ENCODE measurements at places on chromosomes 16 and 17.

GRCh38 chr17:263271-263670, 81.8 kb upstream of the DOC2B start:
- DNase-seq: no peak

GRCh38 chr17:61863801-61864126, 436 bp upstream of the BRIP1 start:
- DNase-seq: no peak

- no peak for DNase-seq
These were observed 647.7 kb upstream of the SOX9 start for GRCh38 chr17:71472809-71473789.

GRCh38 chr17:56658648-56659047, 65.1 kb downstream of the NOG start:
- DNase-seq: no peak

DNA sequence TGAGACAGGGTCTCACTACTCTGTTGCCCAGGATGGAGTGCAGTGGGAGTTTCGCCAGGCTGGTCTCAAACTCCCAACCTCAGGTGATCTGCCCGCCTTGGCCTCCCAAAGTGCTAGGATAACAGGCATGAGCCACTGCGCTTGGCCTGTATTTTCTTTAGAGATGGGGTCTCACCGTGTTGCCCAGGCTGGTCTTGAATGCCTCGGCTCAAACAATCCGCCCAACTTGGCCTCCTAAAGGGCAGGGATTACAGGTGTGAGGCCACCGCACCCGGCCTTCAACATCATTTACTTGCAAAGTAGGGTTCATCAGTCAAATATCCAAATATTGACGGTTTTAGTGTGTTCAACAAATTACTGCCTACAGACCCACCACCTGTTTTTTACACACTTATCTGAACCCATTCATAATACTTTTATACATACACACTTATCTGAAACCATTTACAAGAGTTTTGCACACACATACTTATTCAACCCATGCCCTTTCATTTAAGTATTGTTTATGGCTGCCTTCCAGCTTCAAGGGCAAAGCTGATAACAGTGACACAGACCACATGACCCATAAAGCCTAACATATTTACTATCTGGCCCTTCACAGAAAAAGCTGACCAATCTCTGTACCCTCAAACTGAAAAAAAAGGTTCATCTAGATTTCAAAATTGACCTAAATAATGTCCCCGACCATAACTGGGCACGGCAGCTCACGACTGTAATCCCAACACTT, 11.9 kb downstream of the TMEM170A start:
- no peak for DNase-seq

GRCh38 chr16:30760001-30760559, 1.8 kb downstream of the CFAP119 start:
- DNase-seq: no peak

- no peak for DNase-seq
These were observed 95.1 kb downstream of the LYRM1 start for GRCh38 chr16:20995711-20996110.

DNA sequence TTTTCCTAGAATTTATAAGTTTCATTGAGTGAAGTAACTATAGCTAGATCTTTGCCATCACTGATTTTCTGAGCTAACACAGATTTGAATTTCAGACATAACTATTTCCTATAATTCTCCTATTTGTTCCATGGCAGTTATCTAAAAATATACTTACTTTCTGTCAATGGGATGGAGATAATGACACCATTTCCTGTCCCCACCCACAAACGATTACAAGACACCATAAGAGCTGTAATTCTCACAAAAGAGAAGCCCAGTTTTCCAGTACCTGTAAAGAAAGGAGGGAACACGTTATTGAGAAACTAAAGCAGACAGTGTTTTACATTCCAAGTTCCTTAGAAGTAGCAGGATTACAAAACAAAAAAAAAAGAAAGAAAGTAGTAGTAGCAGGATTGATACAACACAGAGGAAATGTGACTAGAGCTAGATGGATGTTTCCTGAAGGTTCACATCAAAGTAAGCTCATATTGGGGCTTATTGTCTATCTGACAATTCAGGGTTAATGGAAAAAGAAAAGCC, 110.9 kb upstream of the TOB1 start:
- DNase-seq: no peak

GRCh38 chr17:3026856-3027751, 36.3 kb downstream of the OR1D5 start:
- no peak for DNase-seq

DNA sequence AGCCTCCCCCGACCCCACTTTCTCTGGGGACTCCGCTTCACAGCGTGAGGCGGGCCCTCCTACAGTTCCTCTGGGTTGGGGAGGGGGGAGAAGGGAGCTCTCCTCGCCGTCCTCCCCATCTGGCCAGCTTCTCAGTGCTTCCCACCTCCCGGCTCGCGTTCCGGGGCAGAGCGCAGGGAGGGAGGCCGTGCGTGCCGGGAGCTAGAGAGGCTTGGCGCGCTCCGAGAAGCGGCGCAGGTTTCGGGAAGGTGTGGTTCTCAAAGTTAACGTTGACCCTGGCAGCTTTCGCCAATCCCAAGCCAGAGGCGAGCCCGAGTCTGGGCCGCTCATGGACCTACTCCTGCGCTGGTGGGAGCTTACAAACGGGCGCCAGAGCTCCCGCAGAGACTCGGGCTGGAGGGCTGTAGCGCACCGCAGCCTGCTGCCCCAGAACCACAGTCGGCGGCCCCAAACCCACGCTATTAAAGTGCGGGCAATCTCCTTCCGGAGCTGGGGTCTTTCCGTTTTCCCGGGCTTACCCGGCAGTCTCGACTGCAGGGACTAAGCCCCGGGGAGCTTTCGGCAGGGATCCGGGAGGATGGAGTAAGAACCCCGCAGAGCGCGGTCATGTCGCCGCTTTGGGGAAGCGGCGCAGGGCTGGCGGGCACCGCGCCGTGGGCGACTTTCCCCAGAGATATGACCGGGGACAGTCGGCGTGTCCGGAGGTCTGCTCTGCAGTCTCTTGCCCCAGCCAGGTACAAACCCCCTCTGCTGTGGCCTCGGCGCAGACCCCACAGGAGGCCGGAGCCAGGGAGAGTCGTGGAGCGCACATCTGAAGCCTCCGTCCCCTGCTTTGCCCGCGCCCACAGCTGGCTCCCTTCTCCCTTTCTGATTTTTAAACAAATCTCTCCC, 787 bp downstream of the CDH11 start:
- no peak for DNase-seq

GRCh38 chr16:30948667-30949649, at the start of gene ORAI3:
Gene ORAI3 (plus strand): TSS chr16:30949068. CDS start chr16:30949290, 222 bp downstream.
- DNase-seq: peak; percentile 35

DNA sequence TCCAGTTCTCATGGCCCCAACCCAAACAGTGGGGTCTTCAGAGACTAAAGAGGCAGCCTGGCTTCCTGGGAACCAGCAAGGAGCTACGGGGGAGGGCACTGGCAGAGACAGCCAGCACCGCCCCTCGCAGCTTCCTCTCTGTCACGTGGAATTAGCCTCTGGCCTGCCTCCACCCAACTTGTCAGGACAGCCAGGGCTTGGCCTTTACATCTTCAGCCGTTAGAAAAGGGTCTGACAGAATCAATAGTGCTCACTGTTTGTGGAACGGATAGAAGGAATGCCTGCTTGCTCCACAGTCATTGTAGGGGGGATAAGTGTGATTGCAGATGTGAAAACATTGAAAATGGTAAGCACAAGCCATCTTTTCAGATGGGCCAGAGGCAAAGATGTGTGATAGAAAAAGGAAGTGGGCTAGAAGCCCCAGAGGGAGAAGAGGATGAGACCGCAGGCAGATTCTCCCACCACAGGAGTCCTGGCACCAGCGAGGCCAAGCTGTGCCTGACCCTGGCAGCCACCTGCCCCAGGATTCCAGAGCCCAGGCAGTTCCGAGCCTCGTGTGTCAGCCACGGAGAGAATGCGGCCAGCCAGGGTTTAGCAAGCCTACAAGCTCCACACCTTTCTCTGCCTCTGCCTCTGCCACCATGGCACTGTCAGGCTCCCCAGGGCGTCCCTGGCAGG, 18.6 kb downstream of the GRIN2C start:
- no peak for DNase-seq

DNA sequence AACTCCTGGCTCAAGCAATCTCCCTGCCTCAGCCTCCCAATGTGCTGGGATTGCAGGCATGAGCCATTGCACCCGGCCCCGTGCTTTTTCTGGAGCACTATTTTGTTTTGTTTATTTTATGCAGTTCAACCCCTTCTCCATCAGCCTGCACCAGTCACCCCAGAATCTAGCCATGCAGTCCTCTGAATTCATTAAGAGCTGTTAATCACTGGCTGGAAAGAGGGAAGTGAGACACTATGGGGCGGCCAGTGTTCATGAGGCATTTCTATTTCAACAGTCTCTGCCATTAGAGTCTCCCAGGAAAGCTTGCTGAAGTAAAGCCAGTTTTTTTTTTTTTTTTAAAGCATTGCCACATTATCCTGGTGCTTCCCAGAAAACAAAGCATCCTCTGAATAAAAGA, 1.7 kb downstream of the VWA3A start:
- DNase-seq: no peak

GRCh38 chr17:2722611-2723010, 11.0 kb upstream of the CLUH start:
- no peak for DNase-seq

GRCh38 chr16:65621640-65622039, 499.8 kb upstream of the CDH11 start:
- DNase-seq: no peak

DNA sequence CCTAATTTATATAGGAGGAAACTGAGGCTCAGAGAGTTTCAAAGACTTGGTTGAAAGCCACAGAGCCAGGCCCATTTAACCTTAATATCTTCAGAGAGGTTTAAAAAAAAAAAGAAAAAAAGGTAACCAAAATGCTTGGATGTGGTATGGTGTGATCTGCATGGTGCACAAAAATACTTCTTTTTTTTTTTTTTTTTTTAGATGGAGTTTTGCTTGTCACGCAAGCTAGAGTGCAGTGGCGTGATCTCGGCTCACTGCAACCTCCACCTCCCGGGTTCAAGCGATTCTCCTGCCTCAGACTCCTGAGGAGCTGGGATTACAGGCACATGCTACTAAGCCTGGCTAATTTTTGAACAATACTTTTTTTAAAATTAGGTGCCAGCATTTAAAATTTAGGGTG, 101.8 kb downstream of the XYLT1 start:
- DNase-seq: no peak

DNA sequence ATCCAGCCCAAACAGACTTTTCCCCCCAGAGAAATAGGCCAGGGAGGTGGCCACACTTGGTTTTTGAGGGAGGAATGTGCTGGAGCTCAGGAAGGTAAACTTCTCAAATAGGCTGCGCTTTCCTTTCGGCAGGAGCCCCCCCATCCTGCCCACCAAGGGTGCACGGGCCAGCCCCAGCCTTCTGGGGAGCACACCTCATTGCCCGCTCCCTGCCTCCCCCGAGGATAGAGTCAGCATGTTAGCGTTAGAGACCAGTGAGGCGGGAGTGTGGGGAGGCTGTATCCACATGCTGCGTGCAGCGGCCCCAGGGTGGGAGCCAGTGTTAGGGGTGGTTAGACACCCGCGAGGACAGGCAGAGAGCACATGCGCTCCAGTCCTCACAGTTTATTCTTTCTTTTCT, 42.3 kb downstream of the PIPOX start:
- DNase-seq: no peak

GRCh38 chr17:66589892-66590291, 245.0 kb upstream of the CACNG5 start:
- no peak for DNase-seq

GRCh38 chr16:82229800-82230619, 60.0 kb upstream of the MPHOSPH6 start:
- peak; percentile 75 for DNase-seq

- no peak for DNase-seq
These were observed 116.5 kb downstream of the ZNF423 start for GRCh38 chr16:49739381-49739780.

DNA sequence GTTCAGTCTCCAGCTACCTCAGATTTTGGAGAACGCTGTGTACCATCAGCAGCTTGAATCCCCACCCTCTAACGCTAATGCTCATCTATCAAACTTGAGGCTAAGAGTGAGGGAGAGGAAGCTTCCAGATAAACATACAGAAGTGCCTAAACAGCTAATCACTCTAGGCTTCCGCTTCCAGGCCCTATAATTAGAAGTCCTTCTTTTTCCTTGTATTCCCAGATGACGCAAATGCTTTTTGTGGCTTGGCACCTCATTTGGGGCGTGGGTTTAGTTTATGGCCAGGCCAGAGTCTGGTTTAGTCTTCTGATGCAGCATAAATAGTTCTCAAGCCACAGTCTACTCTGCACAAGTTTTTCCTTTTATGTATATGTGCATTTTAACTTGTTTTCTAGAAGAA, 263.4 kb downstream of the BCAS3 start:
- no peak for DNase-seq

GRCh38 chr17:78956254-78956653, 23.5 kb downstream of the LGALS3BP start:
- DNase-seq: no peak

GRCh38 chr17:2814049-2814448, 17.8 kb downstream of the RAP1GAP2 start:
- DNase-seq: no peak

DNA sequence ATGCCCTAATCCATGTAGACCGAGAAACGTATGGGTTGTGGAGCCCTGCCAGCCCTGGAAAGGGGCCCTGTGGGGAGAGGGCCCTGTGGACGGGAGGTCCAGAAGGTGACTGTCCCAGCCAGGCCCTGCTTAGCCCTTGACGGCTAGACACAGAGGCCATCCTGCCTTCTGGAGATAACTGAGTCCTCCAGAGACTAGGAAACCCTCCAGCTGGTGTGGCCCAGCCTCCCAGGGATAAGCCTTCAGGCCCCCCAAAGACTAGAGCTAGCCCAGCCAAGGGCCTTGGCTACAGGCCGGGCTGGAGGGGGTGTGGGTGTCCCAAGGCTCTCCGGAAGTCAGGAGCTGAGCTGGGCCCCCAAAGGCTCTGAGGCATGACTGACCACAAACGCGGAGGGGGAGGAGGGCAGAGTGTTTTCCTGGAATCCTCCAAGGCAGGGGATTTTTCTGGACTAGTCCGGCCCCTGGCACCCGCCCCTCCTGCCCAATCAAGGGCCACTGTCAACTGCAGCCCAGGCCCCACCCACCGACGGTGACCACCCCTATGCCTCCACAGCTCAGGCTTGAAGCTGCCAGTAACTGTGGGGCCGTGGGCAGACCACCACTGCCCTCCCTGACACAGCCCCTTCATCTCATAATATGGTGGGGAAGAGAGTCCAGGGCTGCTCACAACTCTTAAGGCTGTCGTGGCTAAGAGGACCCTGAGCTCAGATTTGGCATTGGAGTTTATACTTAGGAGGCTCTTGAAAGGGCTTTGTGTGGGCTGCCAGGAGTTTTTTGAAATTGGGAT, 885 bp upstream of the VASN start:
- no peak for DNase-seq

DNA sequence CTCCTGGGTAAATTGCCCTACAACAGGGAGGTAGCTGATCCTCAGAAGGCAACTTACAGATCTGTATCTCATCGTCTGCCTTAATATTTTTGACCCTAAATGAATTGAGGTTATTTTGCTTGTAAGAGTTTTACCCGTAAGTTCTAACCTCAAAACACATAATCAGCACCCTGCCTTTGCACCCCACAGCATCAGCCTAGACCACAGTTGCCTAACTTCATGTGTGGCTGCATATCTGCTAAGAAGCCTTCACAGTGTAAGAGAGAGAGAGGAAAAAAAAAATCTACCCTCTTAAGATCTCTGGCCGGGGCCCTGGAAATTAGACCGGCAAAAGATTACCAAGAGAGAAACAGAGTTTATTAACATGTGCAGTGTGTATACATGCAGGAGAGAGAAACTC, 76.9 kb downstream of the ARHGAP44 start:
- no peak for DNase-seq

Measured in stimulated activated CD4-positive, alpha-beta T cell treated with anti-CD3 and anti-CD28 coated beads, Interleukin-2, amount 100 ng/mL, for 48 hours (primary cell).